ENCODE measurements at places on chromosomes 11 and 22. TPM values are rescaled to one million over a fixed set of nuclear protein-coding genes. Genes with fewer than 3 reads are reported as not detected.

DNA sequence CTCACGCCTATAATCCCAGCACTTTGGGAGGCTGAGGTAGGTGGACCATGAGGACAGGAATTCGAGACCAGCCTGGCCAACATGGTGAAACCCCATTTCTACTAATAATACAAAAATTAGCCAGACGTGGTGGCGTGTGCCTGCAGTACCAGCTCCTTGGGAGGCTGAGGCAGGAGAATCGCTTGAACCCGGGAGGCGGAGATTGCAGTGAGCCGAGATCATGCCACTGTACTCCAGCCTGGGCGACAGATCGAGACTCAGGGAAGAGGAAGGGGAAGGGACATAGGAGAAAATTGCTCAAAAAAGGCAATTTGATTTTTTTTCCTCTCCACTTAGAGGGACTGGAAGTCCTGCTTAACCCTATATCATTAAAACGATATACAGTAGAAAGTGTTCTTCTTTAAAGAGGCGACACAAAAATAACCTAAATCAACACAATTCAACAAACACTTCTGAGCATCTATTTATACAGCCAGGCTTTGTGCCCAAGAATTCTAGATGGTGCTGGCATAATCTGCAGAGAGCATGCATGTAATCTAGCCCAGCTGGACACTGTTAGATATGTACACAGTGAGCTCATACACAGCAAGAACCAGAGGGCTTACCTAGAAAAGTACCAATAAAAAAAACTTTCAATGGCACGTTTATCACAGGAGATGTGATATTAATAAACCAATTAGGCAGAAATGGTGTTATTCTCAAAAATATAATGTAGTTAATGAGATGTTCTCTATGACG lies 20.9 kb upstream of the DENND5A start:
- no peak for ATAC-seq

GRCh38 chr11:128298271-128298670 lies 289.1 kb downstream of the ETS1 start:
- no peak for ATAC-seq

GRCh38 chr11:42923651-42924050 lies 388.1 kb upstream of the API5 start:
- ATAC-seq: no peak

DNA sequence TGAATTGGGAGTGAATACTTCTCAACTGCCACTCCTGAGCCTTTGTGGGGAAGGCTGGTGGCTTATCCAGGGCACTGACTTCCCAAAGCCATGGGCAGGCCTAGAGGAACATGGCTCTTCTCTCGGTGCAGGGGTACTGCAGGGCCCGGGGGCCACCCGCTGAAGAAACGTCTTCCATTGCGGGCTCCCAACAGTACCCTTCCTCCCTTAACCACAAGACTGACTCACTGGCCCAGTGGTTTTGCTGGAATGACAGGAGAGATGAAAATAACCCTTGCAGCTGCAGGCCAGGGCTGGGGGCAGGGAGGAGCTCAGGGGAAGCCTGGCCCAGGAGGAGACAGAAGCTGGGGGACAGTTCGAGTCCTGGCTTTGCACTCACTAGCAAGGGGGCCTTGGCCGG lies 13.5 kb downstream of the TXN2 start:
- ATAC-seq: peak; percentile 57

- ATAC-seq: no peak
Observed at GRCh38 chr11:18490319-18490718, 34.7 kb downstream of the LDHAL6A start.

DNA sequence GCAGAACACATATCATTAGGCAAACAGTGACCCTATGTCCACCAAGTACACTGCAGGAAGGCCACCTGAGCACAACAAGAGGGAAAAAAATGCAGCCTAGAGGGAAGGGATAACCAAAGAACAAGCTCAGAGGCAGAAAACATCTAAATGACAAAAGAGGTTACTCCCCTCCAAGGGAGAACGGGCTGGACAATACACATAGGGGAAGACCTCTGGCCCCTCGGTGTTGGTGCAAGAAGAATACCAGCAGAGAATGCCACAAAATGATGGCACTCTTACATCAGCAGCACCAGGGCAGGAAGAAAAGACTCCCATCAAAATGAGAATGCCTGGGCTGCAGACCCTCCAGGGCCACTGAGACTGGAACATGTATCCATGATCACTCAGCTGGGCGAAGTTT lies 66.6 kb upstream of the OPCML start:
- no peak for ATAC-seq

- no peak for ATAC-seq
Observed at GRCh38 chr11:123450623-123451022, 20.6 kb downstream of the GRAMD1B start.

DNA sequence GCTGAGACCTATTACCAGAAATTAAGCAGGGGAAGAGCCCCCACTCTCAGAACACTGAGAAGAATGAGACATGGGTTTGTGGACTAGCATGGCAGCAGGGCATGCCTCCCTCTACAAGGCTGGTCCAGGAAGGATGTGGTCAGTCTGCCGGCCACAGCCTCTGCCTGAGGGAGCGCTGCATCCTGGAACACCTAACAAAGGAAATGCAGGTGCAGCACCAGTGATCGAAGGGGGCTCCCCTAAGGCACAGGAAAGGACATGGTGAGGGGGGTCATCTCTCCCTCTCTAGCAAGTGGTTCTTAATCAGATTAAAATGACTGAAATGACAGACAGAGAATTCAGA lies 40.6 kb upstream of the ARL14EP start:
- ATAC-seq: peak; percentile 88

DNA sequence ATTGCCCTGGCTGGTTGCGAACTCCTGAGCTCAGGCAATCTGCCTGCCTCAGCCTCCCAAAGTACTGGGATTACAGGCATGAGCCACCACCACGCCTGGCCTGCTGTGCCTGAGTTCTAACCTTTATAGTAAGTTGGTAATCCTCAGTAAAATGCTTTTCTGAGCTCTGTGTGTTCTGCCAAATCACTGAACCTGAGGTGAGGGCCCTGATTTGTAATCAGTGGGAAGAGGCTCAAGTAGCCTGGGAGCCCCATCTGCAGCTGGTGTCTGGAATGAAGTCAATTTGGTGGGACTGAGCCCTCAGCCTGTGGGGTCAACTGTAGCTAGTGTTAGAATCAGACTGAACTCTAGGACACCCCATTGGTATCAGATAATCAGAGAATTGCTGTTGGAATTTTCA lies 72.6 kb upstream of the PARVG start:
- no peak for ATAC-seq

DNA sequence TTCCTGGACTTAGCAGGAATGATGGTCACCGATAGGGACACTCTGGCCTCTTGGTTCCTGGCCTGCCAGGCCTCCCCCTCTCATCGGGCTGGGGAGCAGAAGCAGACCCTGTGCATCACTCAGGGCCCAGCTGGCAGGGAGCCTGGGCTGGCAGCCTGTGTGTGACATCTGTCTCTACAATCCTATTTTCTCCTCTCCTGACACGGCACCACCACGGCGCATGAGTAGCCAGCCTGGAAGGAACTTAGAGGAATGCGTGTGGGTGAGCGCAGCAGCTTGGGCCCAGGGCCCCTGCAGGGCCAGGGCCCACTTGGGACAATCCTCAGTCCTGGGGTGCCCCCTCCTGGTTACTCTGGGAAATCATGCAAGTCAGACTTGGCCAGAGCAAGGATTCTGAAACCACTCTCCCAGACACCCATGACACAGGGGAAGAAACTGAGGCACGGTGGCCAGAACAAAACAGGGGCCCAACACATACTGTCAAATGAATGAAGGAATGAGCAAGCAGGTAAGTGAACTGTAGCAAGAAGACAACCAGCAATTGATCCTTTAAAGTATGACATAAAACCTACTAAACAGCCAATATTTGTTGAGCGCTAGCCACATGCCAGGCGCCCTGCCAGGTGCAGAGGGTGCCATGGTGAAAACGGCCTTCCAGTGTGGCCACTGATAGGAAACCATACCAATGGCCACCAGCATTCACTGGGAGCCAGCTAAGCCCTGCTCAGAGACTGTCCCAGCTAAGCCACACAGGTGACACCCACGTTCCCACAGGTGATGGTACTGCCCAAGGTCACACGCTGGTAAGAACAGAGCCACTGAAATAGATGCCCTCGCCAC lies 13.3 kb downstream of the RSPH14 start:
- ATAC-seq: peak; percentile 77

- no peak for ATAC-seq
Observed at GRCh38 chr22:44616461-44616860, 85.5 kb upstream of the PRR5 start.

- peak; percentile 68 for ATAC-seq
Observed at GRCh38 chr11:116791002-116791812, 472 bp downstream of the APOA5 start.

DNA sequence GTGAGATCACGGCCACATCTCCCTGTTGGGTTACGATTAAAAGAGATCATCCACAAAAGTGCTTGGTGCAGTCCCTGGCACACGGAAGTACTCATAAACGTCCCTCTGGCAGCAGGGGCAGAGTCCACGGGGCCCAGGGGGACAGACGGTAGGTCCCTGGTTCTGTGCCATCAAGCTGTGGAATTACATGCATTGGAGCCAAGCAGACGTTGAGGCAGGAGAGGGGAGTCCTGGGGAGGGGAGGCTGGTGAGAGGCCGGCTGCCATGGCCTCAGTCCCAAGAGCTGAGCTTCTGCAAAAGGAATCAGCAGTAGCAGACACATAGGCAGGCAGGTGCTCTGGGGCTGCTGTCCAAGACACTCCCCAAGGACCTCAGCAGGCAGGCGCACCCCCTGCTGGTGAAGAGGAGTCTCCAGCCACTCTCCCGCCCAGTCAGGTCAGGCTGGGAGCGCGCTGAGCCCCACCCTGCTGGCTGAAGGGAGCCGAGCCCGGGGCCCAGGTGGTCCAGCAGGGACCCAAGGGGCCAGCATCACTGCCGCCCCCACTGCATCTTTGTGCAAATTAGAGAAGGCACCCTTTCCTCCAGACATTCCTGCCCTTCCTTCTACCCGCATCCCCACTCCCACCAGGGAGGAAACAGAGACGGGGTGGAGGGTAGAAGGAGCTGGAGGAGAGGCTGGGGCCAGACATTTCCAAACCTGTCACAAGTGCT lies 7.6 kb upstream of the KCTD17 start:
- peak; percentile 72 for ATAC-seq

DNA sequence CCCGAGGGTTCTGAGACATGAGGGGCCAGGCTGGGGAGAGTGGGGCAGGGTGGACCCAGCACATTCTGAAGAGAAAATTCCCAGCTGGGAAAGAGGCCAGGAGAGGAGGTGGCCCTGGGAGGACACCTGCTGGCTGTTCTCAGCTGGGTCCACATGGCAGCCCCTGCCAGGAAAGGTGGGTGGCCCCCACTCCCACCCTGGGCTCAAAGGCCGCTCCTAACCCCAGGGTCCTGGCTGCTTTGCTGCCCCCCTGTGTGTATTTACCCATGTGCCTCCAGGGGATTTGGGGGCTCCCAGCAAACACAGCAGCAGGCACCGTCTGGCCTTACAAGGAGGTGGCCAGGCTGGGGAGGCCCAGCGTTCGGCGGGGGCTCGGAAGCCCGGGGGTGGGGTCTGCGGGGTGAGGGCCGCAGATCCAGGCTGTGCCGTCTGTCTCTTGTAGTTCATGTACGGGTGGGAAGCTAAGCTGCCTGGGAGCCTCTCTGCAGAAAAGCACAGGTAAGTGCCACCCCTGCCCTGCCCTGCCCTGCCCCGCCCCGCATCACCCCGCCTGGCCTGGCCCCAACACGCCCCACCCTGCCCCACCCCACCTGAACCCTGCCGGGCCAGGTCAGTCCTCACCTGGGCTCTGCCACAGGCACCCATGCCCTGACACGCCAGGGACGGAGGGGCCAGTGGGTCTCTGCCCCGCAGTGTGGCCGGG lies 10.6 kb downstream of the MUC5B start:
- no peak for ATAC-seq

DNA sequence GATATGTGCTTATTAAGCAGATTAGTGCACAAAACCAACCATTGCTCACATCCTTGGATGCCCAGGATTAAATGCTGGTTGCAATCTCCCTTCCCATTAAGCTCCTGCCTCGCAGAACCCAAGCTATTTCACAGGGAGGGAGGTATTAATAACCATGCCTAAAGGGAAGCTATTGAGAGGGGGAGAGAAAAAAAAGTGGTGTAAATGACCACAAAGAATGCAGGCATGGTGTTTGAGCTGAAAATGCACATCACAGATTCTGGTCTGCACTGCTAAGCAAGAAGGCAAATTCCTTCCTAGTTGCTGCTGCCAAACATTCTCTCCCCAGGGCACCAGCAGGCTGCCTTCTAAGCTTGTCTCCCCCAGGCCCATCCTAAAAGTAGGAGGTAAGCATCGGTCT lies 92.0 kb upstream of the ISX start:
- ATAC-seq: no peak

DNA sequence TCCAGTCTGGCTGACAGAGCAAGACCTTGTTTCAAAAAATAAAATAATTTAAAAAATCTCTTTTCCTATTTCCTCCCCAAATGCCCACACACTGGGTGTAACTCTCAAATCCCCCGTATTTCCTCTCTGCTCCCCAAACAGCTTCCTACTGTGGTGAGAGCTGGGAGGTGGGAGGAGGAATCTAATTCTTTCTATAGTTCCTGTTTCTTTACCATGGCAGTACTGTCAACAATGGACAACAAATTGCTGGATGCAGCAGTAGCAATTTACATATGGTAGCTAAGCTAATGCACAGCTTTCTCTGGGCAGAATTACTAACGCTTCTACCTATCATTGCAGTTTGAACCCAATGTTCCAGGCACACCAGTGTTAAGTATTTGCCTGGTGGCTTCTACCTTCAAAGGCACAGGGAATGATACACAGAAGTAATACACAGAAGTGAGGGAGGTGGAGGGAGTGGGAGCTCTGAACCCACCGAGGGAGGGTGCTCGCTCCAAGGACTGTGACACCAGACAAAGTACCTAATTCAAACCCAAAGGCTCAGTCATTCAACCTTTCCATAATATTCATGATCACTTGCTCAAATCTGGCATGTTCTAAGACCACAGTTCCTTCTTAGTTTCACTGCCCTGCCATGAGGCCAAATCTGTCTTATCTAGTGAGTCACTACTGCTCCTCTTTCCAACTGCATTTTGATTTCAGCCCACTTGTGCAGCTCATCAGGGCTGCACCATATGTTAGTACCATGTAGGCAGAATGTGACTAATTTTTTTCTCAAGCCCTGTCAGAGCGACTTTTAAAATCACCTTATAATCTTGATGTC lies 37.9 kb downstream of the CELF1 start:
- peak; percentile 97 for ATAC-seq

- ATAC-seq: no peak
Observed at GRCh38 chr11:11565636-11566035, 56.2 kb downstream of the GALNT18 start.

DNA sequence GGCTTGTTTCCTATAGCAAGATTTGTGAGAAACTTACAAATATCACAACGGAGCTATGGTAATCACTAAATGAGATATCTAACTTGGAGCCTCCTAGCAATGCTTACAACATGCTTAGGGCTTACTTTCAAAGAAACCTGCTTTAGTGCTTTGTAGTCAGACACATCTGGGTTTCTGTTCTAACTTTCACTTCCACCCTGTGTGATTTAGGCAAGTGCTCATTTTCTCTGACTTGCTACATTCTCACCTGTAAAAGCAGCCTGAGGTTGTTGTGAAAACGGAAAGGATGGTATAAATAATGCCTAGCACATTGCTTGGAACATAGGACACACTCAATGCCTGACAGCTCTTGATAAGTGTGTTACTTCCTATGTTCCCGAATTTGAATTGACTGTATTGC lies 45.6 kb downstream of the LRRC4C start:
- ATAC-seq: no peak

CFAP300 gene
- total RNA-seq: not detected

All from activated T-helper 17 cell treated with anti-CD3 and anti-CD28 coated beads, Interleukin-2, amount 50 U/mL, for 72 hours (primary cell).